COR-L47 (cell line): ENCODE measurements at places on chromosomes 3 and 15.

DNA sequence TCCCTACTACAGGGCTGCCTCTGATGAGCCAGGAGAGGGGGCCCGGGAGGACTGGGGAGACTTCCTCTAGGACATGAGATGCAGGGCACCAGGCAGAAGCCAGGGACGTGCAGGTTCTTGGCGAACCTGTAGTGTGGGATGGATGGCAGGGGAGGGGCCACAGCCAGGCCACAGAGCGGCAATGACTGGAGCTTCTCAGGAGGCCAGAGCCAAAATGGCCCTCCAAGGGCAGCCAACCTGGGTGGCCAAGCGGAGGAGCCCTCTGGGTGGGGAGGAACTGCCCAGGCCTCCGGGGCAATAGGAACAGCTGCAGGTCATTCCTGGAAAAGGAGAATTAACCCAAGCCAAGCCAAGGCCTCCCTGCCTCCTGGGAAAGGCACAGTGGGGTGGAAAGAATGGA is 224.5 kb downstream of the XXYLT1 start:
- DNase-seq, result no peak

DNA sequence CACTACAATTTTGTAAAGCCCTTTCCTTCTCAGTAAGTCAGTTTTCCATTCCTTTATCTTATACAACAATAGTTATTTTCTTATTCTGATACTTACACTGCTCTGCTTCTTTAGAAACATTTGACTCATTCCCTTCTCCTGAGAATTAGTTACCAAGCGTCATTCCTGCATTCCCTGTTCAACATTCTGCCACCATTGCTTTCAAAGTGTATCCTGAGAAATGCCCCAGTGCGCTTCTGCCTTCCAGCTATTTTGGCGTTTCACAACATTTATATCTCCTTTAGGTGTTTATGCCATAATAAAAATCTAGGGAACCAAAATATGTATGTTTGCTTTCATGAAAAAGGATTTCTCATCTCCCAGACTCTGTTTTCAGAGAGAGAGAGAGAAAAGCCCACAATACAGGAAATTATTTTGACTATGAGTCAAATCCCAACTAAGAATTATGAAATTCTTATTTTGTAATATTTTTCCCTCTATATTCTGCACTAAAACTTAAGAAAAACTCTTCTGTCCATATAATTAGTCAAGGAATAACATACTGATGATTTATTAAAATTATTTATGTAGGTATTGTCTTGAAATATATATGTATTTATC is 118.2 kb upstream of the RAP2B start:
- no peak for DNase-seq

DNA sequence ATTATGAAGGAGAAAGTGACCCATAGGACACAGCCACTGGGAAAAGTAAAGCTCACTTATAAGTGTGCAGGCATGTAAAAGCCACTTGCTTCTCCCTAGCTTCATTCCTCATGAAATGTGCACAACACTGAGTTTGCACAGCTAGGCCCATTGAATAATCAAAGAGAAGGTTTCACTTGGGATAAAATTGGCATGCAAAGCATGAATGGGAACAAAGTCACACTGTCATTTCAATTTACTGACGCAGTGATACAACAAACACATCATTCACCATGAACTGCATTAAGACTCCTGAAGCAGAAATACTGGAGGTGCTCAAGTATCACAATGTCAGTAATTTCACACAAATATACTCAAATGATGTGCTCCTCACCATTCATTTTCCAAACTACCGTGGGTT is 61.1 kb downstream of the KCNMB2 start:
- DNase-seq, result no peak

DNA sequence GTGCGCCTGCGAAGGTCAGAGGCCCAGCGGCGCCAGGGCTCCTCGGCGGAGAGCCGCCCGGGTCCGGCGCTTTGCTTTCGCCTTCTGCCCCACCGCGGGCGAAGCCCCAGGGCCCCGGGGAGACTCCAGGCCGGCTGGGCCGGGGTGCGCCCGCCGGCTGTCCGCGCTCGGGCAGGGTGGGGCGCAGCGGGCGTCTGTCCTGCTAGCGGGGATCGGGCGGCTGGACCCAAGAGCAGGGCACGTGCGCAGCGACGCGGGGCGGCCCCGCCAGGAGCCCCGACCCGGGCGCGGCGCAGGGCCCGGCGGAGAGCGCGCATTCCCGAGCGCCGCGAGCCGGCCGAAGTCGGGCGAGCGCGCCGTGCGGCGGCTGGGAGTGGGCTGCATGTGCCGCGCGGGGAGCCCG is 569 bp upstream of the ALDH1A3 start:
- no peak for DNase-seq

- no peak for DNase-seq
Observed at GRCh38 chr3:183532620-183533411, 22.7 kb downstream of the KLHL6 start.
